ENCODE measurements at places on chromosomes 13 and 19. TPM values are rescaled to one million over a fixed set of nuclear protein-coding genes. Genes with fewer than 3 reads are reported as not detected.

ZGLP1 gene
- total RNA-seq, result 7.2 TPM

TTC9B gene
- total RNA-seq, result not detected

UNC13A gene
- 5.8 TPM for total RNA-seq

IRGC gene
- not detected for total RNA-seq

TEX29 gene
- 0.76 TPM for total RNA-seq

CADM4 gene
- 28.7 TPM for total RNA-seq

GPR42 gene
- not detected for total RNA-seq

GRWD1 gene
- 109 TPM for total RNA-seq

TUBB4A gene
- total RNA-seq, result 45.2 TPM

CCDC70 gene
- not detected for total RNA-seq

Data from A673 (cell line).